ENCODE measurements at places on chromosomes 1 and 21.

GRCh38 chr21:26041431-26042180, 129.0 kb downstream of the APP start:
- DNase-seq, result peak; percentile 19

- DNase-seq, result no peak
Measured at GRCh38 chr1:30885570-30886522, 22.7 kb downstream of the SDC3 start.

DNA sequence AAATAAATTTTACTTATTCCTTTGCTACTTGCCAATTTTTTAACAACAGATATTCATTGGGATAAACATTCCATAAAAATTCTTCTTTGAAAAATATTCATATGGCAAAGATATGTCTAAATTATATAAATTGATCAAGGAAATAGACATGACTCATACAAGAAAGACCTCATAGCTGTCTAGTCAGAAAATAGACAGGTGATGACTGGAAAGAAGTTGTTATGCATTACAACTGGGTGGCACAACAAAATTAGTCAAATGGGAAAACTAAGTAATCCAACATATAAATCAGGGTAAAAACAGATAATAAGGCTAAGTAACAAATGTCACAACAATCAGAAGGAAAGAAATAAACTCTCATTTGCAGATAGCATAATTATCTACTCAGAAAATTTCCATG, 92.0 kb downstream of the USH2A start:
- DNase-seq, result no peak

DNA sequence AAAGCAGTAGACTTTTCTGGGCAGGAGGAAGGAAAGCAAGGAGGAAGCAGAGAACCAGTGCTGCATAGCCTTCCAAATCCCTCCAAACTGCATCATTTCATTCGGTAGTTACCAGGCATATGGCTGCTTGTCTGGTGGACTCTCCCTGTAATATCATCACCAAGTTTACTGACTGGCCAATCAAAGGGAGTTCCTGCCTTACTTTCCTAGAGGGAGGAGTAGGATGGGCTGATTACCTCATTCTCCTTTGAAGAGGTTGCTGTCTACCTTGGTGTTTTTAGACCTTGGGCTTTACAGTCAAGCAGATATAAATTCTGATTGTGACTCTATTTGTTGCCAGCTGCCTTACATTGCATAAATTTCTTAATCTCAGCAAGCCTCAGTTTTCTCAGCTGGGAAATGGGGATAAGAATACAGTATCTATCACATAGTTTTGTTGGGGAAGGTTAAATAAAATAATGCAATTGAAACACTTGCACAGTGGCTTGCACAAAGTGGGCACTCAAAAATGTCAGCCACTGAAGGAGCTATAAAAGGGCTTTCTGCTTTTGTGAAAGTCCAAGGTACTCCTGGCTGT, 297.3 kb upstream of the PROX1 start:
- DNase-seq, result no peak

DNA sequence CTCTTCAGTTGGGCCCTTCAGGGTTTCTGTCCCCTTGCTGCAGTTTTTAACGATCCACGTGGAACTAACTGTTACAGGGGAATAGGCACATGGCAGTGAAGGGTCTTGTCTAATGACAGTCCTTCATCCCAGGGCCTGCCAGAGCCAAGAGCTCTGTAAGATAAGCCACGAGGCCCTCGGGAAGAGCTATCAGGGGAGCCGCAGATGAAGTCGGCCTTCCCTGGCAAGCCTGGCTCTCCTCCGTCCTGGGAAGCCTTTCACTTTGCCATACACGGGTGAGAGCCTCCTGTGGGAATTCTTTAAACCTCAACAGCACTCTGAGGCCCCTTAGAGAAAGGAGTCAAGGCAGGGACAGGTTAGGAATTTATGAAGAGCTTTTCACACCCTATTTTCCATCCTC, 29.0 kb downstream of the ACP6 start:
- no peak for DNase-seq

Measured in fibroblast of skin of left quadriceps (primary cell).